AG08396 (cell line): ENCODE measurements at places on chromosomes 11 and 22.

GRCh38 chr22:27877501-27877900 is 41.6 kb downstream of the PITPNB start:
- DNase-seq = no peak

GRCh38 chr11:119347242-119347641 is 737 bp upstream of the MFRP start:
- no peak for DNase-seq

GRCh38 chr11:129709801-129710398 is 105.7 kb upstream of the TMEM45B start:
- DNase-seq = no peak

DNA sequence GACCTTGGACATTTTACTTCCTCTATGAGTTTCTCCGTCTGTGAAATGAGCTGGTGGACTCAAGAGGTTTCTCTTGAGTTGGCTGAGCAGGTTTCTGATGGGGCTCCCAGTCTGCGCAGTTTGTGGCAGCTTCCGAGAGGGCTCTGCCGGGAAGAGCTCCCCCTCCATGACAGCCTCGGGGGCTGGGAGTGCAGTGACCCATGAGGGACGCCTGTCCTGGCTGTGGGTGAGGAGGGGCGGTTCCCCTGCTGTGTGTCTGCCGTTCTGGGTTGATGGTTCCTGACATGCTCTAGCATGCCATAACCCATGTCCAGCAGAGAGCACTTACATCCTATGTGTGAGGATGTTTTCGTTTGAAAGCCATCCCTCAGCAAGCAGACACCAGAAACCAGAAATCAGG is 14.8 kb downstream of the CSF2RB start:
- no peak for DNase-seq

DNA sequence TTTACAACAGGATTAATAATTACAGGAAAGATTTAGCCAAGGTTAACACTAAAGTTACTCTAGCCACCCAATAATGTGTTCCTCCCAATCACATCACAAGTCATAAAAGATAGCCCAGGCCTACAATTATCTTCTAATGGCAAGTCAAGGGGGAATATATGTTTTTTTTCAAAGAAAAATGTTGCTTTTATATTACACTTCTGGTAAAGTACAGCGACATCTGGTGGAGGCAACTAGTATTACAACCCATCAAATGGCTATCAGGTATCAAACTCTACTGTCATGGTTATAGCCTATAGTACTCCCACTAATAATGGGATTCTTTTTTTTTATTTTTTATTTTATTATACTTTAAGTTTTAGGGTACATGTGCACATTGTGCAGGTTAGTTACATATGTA is 71.8 kb downstream of the XRRA1 start:
- no peak for DNase-seq

- no peak for DNase-seq
These were observed 926 bp upstream of the GALR3 start for GRCh38 chr22:37822079-37822833.
